ENCODE measurements at places on chromosomes 16 and 17. TPM values are rescaled to one million over a fixed set of nuclear protein-coding genes. Genes with fewer than 3 reads are reported as not detected.

- no peak overlapping the region for H3K27ac ChIP-seq
- DNase-seq = no peak
- H3K36me3 ChIP-seq = no peaks in the 10 kb centered on the region
- peaks cover 7% of the 10 kb centered on the region for H3K4me1 ChIP-seq
- H3K27me3 ChIP-seq = peaks cover 13% of the 10 kb centered on the region
These were observed 30.4 kb upstream of the FOXK2 start for GRCh38 chr17:82489117-82489516.

DNA sequence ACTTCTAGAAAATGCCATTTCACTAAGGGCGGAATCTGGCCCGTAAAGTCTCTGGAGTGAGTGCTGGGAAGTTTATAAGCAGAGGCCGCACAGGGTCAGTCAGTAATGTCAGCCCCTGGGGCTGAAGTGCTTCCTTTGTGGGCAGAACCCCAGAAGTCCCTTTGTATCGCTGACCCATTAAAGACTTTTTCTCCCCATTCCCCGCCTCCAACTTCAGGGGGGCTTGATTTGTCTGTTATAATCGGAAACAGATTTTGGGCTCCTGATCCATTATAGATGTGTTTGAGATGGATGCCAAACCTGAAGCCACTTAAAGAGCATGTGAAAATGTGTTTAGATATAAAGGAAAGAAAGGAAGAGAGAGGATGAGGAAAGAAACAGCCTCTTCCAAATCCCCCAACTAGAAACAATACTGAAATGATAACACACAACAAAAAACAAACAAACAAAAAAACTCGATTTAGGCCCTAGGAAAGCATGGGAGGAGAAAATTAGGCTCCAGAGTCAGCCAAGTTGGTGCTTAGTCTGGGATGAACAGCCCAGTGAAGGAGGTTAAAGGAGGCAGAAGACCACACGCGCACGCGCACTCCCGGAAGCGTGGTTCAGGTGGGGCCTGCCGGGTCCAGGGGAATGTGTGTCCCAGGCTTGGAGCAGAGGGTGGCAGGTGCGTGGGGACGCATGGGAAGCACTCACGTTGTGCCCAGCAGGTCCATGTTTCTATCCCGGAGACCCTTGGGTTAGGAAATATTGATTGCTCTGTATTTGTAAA, 27.1 kb downstream of the MSI2 start:
- H3K27me3 ChIP-seq = peaks cover 4% of the 10 kb centered on the region
- no peak overlapping the region for H3K27ac ChIP-seq
- peak overlapping the region; percentile 57 for H3K4me3 ChIP-seq

- no peaks in the 10 kb centered on the region for H3K36me3 ChIP-seq
- no peak for DNase-seq
- H3K4me3 ChIP-seq = no peak overlapping the region
- peaks cover 3% of the 10 kb centered on the region for H3K4me1 ChIP-seq
- H3K27ac ChIP-seq = no peak overlapping the region
These were observed 5.2 kb downstream of the MYO1D start for GRCh38 chr17:32871746-32872145.

- peaks cover 22% of the 10 kb centered on the region for H3K4me1 ChIP-seq
- no peak overlapping the region for H3K4me3 ChIP-seq
- H3K27me3 ChIP-seq = peaks cover 3% of the 10 kb centered on the region
- no peak for DNase-seq
These were observed 13.1 kb downstream of the CFAP20 start for GRCh38 chr16:58116081-58116480.

DNA sequence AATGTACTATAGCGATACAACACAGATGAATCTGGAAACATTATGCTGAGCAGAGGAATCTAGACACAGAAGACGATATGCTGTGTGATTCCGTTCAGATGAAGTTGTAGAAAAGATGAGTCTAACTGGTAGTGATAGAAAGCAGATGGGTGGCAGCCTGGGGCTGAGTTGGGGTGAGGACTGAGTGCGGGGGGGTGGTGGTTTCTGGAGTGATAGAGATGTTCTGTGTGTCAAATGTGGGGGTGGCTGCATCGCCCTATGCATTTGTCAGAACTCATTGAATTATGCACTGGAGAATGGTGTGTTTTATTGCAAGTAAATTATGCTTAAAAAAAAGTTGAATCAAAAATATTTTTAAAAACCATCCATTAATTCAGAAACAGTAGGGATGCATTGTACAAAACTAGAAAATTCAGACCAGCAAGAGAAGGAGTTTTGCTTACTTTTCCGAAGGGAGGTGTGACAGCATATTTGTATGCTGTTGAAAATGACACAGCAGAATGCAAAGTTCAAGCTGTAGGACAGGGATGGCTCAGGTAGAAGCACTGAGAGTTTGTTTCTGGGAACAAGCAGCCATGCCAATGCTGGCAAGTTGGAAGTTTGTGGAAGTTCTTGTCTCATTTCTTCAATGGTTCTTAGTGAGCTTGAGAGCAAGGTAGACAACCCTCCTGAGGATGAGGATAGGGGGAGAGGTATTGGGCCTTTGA, 13.0 kb upstream of the DRG2 start:
- H3K4me1 ChIP-seq = peaks cover 3% of the 10 kb centered on the region
- no peak for DNase-seq
- H3K4me3 ChIP-seq = no peak overlapping the region
- no peak overlapping the region for H3K27ac ChIP-seq

- H3K36me3 ChIP-seq = no peaks in the 10 kb centered on the region
- no peak overlapping the region for H3K27ac ChIP-seq
- peak; percentile 50 for DNase-seq
- no peak overlapping the region for H3K4me3 ChIP-seq
These were observed 8.5 kb downstream of the CHTF8 start for GRCh38 chr16:69123910-69124309.

GRCh38 chr17:14918540-14918939, 346.6 kb downstream of the PMP22 start:
- no peak overlapping the region for H3K27ac ChIP-seq
- DNase-seq = no peak
- no peaks in the 10 kb centered on the region for H3K4me1 ChIP-seq

- H3K27me3 ChIP-seq = peaks cover 2% of the 10 kb centered on the region
- H3K27ac ChIP-seq = no peak overlapping the region
- DNase-seq = no peak
- H3K36me3 ChIP-seq = no peaks in the 10 kb centered on the region
- H3K4me3 ChIP-seq = no peak overlapping the region
These were observed 69.3 kb downstream of the PLCG2 start for GRCh38 chr16:81848306-81848853.

The MT4 gene
- total RNA-seq = not detected
